NCI-H1694 (cell line): ENCODE measurements at places on chromosomes 6 and 20.

DNA sequence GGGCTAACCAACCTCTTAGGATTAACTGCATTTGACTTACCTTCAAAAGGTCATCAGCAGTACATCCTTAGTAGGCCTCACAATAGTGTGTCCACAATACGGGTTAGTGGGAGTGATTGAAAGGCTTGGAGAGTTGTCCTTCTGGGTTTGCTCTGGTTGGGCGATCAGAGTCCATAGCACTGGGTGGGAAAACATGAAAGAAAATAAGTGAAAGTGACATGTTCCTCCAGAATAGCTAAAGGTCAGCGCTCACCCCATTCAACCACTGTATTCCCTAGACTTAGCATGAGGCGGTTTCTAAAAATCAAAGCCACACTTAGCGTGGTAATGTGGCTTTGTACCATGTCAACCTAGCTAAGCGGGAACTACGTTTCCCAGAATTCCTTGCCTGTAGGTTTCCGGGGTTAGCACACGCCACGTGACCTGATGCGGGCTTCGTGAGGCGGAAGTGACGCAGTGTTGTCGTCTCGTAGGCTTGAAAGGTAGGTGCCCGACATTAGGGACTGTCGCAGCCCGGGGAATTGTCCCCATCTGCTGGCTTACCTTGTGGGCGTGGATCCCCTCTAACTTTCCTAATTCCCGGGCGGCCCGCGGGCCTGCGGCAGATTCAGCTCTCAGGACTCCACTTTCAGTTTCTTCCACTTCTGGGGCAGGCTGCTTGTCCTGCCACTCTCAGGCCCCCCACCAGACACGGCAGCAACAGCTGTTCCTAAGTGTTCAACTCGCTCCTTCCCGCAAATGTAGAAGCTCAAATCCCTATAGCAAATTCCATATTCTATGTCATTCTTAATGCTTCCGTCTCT lies 19.8 kb upstream of the SCP2D1 start:
- DNase-seq = peak; percentile 87

DNA sequence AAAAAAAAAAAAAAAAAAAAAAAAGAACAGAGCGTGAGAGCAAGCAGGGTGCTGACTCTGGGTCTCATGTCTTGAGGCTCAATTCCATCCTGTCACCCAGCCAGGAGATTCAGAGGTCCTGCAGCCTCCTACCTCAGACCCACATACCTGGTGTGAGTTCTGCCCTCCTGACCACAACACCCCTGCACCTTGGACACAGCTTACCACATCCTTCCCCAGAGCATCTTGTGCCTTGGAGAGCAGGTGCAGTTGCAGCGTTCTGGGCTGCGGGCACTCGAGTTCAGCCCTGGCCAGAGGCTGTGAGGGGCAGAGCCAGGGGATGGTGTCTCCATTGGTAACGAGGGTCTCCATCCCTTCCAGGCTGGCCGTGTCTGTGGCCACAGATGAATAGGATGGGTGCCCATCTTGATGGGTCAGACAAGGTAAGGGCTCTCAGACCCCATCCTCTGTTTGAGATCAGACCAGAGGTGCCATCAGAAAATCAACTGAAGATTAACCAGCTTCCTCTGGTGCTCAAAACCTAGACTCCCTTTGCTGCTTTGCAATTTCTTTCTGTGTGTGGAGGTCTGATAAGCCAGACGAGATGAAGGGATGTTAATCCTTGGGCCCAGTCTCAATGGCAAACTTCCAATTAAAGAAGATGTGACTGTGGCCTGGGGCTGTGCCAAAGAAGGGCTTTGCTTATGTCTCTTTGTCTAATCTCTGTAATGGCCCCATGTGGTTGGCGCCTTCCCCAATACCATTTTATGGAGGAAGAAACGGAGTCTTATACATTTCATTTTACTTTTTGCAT lies 14.7 kb upstream of the ZNF831 start:
- DNase-seq = no peak

- DNase-seq = no peak
These were observed 6.9 kb downstream of the TAB2 start for GRCh38 chr6:149324428-149324827.

DNA sequence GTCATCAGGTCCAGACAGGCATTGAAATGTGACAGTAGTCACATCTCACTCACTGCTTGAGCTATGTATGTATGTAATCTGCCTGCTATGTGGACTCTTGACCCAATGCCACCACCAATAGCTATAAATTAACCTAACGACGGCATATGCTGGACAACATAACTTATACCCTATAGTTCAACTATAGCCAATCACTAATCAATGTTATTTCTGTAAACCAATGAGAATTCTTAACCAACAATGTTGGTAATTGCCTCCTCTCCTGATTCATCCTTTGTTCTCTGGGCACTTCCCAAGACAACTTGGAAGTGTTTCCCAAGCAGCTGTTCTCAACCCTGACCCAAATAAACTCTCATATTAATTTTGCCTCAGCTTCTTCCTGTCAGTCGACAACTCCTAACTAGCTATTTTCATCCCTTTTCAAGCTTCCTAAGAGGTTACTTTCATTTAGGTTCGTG lies 24.1 kb upstream of the SERPINB1 start:
- no peak for DNase-seq

DNA sequence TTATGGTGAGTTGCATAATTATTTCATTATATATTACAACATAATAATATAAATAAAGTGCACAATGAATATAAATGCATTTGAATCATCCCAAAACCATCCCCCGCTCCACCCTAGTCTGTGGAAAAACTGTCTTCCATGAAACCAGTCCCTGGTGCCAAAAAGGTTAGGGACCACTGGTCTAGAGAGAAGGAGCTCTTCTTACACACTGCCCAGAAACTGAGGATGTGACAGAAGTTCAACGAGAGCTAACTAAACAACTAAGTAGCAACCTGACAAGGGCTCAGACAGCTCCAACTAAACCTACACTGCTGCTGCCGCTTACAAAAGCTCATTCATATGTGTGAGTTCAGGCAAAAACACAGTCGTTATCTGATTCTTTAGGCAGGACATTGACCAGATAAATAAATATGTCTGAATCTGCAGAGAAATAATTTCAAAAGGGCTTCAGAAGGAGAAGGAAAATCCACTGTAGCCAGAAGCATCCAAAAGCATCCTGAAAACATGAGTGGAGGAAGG lies 125.9 kb downstream of the ATXN1 start:
- DNase-seq = no peak

GRCh38 chr20:53844259-53844658 lies 226.1 kb downstream of the BCAS1 start:
- no peak for DNase-seq

- no peak for DNase-seq
These were observed 669.3 kb upstream of the GJE1 start for GRCh38 chr6:141463237-141463977.

- DNase-seq = no peak
These were observed 1.7 kb upstream of the TMEM170B start for GRCh38 chr6:11535801-11536230.

DNA sequence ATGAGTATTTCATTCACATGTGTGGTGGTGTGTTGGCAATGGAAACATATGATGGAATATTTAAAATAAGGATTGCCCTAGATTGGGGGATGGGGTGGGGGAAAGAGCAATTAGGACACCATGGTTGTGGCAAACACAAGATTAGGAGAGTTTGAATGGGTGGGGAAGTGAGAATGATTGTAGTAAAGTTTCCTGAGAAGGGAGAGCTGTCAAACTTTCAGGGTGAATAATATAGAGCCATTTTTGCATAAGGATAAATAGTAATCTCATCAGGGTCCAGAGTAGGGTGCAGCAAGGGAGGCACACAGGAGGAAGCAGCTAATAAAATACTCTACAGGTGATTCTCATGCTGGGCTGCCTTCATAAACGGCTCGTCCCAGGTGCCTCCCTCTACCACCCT lies 294.9 kb upstream of the MARCKS start:
- no peak for DNase-seq

DNA sequence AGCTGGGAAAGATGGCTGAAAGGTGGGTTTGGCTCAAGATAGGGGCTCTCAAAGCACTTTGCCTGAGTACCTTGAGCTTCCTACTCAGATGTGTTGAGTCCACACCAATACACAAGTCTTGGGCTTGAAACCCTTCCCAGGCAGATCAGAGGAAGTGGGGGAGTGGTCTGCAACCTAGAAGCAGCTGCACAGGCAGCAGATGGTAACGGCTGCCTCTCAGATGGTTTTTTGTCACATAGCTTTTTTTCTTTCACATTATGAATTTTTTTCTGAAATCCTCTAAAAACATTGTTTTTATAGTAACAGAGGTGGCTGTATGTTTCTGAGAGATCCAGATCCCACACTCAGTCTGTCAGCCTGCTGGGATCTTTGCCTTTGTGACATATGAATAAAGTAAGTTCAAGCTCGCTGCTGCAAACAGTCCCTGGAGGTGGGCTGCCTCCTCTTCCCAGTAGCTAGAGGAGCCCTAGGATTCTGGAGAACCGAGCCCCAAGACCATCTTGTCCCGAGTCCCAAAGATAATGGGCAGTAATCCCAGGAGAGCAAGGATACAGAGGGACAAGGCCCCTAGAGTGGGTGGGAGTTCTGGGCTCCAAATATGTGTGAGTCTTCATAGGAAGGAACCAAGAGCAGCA lies 97.1 kb upstream of the TOP1 start:
- peak; percentile 45 for DNase-seq

DNA sequence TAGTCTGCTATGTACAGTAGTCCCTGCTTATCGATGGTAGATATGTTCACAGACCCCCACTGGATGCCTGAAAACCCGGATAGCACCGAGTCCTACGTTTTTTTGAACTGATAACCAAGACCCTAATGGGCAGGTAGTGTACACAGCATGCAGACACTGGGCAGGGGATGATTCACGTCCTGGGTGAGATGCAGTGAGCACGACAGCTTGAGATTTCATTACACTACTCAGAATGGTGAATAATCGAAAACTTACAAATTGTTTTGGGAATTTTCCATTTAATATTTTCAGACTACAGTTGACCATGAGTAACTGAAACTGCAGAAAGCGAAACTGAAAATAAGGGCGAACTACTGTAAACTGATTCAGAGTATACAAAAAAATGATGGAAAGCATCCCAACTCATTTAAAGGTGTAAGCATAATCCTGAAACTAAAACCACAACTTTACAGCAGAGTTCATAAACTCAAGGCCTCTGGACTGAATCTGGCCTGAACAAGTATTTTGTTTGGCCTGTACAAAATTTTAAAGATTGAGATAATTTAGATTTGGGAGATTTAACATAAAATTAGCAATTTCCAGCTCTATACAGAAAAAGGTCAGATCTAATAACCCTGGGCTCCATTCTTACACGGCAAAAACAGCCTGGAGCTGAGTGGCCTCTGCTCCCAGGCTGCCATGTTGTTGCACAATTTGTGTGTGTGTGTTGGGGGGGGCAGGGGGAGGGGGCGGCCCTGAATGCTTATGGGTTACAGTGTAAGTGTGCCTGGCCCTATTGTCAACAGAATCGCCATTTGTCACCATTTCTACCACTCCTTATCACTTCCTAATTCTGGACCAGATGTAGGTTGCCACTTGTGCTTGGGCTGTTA lies 34.9 kb downstream of the RNF24 start:
- DNase-seq = no peak

DNA sequence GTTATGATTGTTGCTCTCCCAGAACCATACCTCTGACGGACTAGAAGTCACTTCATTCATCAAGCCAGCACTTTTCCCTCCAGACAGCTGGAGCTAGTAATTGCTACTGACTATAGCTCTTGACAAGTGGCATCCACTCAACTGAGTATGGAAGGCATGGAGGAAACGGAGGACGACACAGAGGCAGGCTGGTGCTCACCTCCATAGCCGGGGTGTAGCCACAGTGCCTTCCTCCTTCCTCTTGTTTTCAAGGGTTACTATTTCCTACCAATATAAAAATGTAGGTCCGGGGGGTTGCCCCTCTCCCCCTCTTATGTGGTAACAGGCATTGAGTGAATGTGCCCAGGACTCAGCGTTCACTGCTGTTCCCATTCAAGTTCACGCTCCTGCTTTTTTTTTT lies 23.5 kb upstream of the FOXC1 start:
- DNase-seq = no peak

GRCh38 chr6:127338936-127339335 lies 4.5 kb downstream of the ECHDC1 start:
- no peak for DNase-seq

DNA sequence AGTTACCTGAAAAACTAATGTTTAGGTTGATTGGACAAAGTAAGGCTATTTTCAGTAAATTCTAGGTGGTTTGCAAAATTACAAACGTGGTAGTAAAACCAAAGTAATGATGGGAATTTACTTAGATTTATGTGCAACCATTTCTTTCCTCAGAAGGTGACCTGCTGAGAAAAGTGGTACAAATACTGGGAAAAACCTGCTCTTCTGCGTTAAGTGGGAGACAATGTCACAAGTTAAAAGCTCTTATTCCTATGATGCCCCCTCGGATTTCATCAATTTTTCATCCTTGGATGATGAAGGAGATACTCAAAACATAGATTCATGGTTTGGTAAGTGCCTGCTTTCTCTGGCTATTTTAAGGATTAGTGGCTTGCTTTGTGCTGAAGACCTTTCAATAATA lies 18.2 kb downstream of the TPX2 start:
- DNase-seq = no peak

DNA sequence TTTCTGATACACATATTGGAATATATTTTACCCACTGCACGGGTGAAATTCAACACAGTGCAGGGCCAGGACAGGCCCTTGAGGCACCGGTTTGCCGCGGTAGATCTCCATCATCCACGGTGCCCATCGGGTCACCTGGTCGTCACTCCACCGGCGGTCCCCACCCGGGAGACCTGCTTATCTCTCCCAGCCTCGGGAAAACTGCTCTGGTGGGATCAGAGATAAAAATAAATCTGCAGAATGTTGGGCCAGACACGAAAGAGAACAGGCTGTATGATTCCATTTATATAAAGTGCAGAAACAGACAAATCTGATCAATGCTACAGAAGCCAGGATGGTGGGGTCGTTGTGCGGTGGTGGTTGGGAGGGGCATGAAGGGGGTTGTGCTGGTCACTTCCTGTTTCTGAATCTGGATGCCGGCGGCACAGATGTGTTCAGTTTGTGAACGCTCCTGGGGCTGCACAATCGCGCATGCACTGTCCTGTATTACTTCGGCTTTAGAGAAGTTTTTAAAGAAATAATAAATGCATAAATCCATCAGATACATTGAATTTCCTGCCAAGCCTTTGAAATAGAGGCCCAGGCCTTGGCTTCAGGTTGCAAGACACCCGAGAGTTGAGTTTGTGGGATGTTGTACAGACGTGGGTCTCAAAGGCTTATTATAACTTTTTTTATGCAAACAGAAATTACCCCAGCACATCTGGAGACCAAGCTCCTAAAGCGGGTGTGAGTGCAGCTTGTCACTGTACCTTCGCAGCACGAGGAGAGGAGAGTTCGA lies 54.3 kb downstream of the ANKRD60 start:
- DNase-seq = no peak
